HS-5 (cell line): ENCODE measurements at places on chromosomes 5 and 9.

- DNase-seq = peak; percentile 15
These were observed 13.2 kb downstream of the CMYA5 start for GRCh38 chr5:79702606-79703380.

DNA sequence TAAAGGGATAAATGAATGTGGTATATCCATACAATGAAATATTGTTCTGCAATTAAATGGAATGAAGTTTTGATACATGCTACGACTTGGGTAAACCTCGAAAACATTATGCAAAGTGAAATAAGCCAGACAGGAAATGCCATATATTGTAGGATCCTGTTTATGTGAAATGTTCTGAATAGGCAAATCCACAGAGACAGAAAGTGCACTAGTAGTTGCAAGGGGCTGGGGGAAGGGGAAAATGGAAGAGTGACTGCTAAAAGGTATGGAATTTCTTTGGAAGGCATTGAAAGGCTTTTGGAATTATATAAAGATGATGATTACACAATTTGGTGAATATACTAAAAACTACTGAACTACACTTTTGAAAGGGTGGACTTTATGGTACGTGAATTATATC lies 97.0 kb downstream of the FOXD1 start:
- no peak for DNase-seq

DNA sequence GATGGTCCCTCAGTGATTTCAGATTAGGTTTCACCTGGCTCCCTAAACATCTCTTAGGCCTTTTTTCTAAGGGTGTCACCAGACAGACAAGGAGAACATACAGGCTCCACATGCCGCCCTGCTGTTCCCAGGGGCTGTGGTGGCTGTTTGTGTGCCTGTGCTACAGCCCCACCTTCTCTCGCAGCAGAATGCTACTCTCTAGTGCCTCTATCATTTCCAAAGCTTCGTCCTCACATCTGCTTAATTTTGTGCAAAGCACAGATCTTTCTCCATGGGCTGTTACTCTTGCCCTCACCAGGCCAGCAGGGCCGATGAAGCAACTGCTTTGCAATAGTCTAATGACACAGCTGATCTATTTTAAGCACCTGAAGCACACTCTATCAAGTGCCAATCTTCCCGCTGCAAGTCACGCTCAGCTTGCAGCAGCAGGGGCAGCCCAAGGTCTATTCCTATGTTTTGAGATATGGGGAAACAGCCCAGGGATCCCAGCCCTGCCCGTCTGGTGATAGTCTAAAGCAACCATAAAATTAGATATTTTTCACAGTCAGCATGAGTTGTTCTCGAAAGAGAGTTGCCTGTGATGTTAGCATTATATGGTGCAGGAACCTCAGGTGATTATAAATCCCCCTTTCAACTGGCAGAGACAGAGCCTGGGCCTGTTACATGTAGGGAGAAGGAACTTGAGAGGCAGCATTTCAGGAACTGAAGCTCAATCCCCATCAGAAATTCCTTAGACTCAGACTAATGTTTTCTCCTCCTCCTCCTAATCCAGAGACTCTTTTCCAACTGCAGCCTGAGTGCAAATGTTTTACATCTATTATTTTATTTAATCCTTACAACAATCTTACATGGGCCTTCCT lies 12.7 kb downstream of the ABLIM3 start:
- no peak for DNase-seq

GRCh38 chr5:36606428-36607113 lies at the start of gene SLC1A3:
Gene SLC1A3 (plus strand): TSS chr5:36606606. CDS start chr5:36608424, 1,818 bp downstream.
- peak; percentile 75 for DNase-seq

- DNase-seq = no peak
These were observed 408.1 kb downstream of the MAT2B start for GRCh38 chr5:163913548-163913947.

DNA sequence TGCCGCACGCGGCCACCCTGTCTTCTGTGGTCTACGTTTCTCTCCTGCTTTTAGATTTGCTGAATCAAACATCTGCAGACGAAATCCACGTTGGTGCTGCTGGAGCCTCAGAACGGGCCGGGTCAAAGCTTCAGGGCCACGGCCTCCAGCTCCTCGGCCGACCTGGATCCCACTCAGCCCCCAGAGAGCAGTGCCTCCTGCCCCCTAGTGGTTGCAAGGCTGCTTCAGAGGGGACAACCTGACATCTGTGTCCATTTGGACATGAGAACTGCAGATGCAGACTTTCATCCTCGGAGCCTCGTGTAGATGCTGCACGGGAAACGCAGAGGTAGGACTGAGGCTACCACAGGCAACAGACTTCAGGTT lies 23.0 kb upstream of the SLC6A3 start:
- no peak for DNase-seq

GRCh38 chr9:109192732-109193361 lies 25.8 kb upstream of the FRRS1L start:
- DNase-seq = no peak

GRCh38 chr9:69806627-69807026 lies 14.0 kb upstream of the CFAP95 start:
- DNase-seq = no peak

- no peak for DNase-seq
These were observed 40.1 kb upstream of the FCN2 start for GRCh38 chr9:134840511-134840910.

GRCh38 chr5:42791151-42791550 lies 20.5 kb downstream of the SELENOP start:
- no peak for DNase-seq

DNA sequence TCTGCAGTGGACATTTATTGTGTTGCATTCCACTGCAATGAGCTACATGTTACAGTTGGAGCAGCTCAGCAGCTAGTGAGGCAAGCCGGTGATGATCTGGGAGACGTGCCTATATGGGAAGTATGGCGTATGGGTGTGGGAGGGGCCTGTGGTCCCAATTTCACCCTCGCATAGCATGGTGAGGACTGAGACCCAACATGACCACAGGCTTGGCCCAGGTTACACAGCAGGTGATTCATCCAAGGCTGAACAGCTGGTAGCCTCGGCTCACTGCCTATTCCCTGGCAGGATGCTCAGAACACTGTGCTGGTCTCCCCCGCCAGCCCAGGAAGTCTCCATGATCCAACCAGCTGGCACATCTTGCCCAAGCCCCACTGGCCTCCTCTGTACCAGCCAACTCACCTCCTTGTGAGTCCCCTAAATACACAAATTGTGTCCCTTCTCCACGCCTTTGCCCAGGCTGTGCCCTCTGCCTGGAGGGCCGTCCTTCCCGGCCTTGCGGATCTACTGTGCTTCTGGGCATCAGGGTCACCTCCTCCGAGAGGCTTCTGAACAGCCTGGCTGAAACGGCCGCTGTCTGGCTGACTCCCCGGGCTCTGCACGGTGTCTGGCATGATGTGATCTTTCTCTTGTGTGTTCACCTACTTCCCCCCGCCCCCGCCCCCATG lies 81.4 kb downstream of the NSUN2 start:
- peak; percentile 90 for DNase-seq

GRCh38 chr9:17401858-17402257 lies 177.0 kb upstream of the SH3GL2 start:
- DNase-seq = no peak

- DNase-seq = no peak
These were observed 820 bp upstream of the NFX1 start for GRCh38 chr9:33289496-33289895.
